Nucleus accumbens (tissue), 56 donors: ENCODE measurements at places on chromosomes 5 and 9.
A peak's percentile ranks its signal among the peaks of the same experiment; 100 is the strongest.

GRCh38 chr5:2289380-2289779, 406.7 kb upstream of the IRX4 start:
- no peak for DNase-seq

DNA sequence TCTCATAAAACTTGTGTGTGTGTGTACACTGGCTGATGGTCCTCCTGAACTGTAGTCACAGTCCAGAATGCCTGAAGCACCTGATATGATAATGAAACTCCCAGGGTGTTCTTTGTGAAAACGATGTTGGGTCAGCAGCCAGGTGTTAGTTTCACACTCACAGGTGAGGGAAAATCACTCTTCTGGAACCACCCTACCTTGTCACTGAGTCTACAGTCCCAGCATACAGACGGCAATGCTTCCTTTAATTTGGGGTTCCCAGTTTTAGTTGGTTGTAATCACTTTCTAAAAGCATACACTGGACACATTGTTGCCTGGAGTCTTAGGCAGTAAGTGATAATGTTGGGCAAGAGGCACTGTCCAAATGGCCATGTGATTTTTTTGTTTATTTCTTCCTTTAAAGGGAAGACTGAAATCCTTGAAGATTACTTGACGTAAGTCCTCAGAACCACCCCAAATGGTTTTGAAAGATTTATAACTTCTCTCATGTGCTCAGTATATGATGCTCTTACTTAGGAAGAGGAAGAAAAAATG, 18.2 kb upstream of the MGAT1 start:
- DNase-seq: no peak

- no peak for DNase-seq
Measured at GRCh38 chr5:151571270-151572173, 19.6 kb downstream of the FAT2 start.

DNA sequence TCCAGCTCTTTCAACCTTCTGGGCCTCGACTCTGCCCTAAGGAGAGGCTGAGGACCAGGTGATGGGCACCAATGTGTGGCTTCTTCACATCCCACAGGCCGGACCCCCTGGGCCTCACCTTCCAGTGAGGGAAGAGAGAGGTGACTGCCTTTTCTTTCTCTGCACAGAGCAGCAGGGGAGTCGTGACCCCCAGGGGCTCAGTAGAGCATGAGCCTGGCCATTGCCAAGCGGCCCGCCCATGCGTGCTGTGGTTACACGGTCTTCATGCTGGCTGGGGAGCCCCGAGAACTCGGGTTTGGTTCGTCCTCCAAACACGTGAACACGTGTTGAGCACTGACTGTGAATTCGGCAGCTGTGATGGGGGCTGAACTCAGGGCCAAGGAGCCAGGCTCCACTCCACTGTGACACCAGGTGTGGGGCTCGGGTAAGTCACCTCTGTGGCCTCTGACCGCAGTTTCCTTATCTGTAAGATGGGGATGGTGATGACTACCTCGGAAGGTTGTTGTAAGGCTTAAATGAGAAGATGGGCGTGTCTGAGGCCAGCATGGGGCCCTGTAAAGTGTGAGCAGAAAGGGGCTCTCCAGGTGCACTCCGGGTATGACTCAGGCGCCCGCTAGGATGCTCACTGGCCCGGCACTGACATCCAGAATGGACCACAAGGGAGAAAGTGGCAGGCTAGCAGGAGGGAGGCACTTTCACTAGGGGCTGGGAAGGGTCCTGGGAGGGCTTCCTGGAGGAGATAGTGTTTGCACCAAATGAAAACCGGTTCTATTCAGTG, 13.4 kb upstream of the GRHPR start:
- DNase-seq: no peak

- DNase-seq: no peak
Measured at GRCh38 chr9:83572524-83572923, 34.3 kb upstream of the FRMD3 start.

DNA sequence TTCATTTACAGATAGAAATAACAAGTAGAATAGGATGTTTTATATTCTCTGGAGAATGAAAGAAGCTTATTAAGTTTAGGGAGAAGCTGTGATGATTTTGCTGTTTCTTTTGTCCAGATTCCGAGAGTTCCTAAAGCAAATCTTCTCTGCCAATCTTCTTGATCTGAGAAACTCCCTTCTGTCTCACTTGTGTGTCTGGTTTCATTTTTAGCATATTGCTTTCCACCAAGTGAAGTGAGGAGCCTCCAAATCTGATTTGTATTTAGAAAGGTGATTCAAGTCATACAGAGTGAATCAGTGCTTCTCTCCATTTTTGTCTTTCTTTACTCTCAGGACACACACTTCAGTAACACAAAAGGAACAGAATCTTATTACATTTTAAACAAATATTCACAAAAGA, 48.4 kb downstream of the STX17 start:
- no peak for DNase-seq

DNA sequence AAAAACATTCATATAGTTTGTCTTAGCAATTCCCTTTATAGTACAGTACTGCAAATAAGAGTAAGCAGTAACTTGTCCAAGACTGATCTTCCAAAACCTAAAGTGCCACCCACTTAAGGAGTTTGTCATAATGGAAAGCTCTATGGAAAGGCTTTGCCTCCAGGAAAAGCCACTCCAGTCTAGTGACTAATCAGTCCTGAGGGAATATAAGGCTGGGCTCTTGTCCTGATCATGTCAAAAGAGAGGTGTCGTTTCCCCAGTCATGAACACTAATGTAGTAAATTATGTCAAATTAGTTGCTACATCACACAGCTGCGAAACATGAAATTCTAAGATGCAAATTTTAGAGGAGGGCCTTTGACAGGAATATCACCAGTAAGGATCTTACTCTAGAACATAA, 271.6 kb downstream of the GABRB2 start:
- no peak for DNase-seq

DNA sequence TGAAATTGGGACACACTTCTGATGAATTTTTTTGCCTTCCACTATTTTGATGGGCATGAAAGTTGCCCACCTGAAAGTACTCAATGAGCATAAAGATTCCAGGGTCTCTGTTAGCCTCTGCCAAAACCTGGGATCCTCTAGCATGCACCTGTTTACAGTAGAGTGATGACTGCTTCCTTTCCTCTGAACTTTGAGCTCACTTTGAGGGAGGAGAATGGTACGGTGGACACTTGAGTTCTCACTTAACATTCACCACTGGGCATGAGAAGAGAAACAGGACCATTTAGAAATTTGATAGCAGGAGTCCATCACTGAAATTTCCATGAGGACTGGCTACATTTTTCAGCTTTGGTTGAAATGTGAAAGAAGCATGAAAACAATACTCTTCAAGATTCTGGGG, 374.8 kb downstream of the KDM4C start:
- no peak for DNase-seq

- DNase-seq: peak; percentile 48
Measured at GRCh38 chr5:79236362-79236969, 535 bp downstream of the JMY start.

GRCh38 chr5:471750-472058, 28.7 kb downstream of the EXOC3 start:
- no peak for DNase-seq

DNA sequence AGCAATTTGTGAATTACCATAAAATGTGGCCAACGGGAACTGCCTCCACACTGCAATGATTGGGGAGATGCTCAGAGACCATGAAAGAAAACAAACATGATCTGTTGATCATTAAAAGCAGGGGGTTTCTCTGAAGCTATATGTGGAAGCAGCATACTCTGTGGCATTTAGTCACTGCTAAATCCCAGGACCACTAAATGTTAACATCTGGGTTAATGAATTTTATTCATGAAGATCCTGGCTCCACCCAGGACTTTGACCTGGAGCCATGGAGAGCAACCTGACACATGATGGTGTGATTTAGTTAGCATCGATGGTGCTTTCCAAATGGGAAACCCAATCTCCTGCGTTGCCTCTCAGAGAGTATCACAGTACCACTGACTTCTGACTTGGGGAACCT, 497.8 kb downstream of the AGTPBP1 start:
- DNase-seq: no peak

DNA sequence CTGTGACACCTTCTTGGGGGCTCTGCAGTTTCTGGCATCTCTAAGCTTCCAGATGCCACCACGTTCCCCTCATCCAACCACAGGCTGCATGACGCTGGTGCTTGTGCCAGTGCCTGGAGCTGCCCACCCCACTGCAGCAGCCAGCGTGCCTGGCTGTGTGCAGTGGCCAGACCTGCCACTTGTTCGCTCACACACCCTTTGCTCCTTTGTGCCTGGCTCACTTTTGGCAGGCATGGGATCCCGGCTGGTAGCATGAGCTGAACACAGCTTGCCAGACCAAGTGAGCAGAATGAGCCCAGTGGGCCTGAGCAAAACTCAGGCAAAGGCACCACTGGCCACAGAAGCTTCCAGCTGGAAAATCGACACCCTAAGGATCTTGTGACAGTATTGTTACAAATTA, 562.9 kb upstream of the ACO1 start:
- no peak for DNase-seq

- no peak for DNase-seq
Measured at GRCh38 chr5:142862594-142862993, 92.4 kb downstream of the ARHGAP26 start.

- DNase-seq: no peak
Measured at GRCh38 chr5:137710086-137710485, 25.8 kb downstream of the KLHL3 start.

DNA sequence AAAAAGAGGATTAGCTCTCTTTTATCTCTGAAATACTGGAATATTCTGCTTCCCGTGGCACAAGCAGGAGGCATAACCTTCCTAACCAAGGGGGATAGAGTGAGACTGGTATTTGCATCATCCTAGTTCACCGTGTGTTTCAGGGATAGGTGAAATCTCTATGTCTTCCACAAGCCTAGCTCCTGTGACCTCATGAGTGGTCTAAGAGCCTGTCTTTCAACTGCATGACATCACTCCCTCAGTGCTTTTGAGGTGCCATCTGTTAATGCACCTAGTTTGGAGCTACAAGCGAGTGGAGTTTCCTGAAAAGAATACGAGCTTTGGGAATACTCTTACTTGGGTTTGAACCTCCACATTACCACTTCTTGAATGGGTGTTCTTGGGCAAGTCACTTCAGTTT, 181.8 kb downstream of the PAPPA start:
- no peak for DNase-seq

DNA sequence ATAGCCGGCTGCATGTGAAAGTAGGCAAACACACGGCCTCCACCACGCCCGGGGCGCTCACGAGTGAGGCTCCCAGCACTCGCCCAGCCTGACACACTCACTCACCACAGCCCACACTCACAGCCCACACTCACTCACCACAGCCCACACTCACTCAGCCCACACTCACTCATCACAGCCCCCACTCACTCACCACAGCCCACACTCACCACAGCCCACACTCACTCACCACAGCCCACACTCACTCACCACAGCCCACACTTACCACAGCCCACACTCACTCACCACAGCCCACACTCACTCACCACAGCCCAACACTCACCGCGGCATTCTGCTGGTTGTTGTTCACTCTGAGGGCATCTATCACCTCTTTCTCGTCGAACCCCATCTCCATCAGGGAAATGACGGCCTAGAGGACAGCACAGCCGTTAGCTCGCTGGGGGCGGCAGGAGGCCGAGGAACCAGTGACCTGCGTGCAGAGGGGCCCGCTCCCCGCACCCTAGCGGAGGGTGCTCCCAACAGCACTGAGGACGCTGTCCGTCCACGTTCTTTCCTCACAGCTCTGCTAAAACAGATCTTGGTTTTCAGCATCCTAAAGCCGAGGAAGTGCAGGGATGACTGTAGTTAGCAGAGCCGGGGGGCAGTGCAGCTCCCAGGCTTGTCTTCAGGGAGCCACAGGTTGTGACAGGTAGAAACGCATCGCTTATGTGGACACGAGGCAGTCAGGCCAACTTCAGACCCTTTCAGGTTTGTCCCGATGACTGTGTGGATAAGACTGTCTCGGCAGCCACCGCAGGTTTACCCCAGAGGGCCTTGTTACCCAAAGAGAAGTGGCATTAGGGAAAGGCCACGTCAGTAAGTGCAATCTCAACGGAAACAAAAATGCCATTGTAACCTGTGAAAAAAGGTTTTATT, 21.6 kb downstream of the UBAC1 start:
- no peak for DNase-seq

- DNase-seq: no peak
Measured at GRCh38 chr9:115758441-115758840, 395.1 kb upstream of the PAPPA start.

GRCh38 chr5:100890461-100891008, 12.5 kb downstream of the ST8SIA4 start:
- DNase-seq: no peak

DNA sequence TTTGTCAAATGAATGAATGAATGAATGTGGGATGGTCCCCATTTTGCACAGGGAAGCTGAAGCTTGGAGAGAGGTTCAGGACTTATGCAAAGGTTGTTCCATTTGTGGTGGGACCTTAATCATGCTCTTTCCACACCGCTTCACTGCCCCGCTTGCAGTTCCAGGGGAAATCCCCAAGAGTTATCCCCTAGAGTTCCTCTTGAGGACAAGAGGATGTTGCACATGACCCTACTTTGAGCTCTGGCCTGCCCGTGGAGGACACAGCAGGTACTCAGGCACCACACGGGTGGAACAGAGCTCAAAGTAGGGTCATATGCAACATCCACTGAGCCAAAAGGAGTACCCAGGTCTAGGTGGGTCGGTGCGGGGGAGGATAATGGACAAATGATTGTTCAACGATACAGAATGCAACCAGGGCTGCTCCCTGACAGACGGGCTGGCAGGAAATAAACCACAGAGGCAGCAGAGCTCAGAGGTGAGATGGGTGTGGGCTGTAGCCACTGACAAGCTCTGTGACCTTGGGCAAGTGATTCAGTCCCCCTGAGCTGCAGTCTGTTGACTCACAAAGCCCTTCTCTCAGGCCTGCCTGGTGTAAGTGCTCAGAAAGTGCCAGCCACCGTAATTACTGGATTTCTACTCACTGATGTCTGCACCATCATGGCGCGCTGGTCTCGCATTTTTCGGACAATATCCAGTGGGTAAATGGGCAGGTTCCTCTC, 60.3 kb upstream of the EPB41L4B start:
- DNase-seq: no peak

DNA sequence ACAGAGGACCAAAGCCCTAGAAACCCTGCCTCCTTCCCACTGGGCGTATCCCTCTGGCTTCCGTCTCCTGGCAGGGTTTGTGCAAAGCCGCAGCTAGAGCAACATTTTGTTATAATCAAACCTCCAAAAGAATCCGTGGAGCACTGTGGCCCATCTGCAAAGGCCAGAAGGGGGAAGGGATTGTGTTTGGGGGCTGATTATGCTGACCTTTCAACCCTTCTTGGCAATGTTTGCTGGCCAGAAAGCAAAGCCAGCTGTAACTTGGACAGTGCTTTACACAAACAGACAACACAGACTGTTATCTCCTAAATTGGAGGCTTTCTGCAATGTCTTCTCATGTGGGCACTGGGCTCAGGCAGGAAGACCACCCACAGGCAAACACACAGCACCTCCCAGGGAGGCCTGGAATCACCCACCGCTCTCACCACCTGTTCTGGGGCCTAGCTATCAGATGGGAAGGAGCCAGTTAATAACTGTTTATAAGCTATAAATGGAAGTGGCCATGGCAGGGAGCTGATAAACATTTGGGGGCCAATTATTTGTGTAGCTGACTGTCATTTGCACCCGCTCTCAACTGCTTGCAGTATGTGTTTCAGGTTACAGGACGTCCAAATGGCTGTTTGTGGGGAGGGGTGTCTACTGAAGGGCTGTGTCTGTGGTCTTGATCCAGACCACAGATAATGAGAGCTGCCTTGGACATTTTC, 121.6 kb upstream of the ERCC6L2 start:
- no peak for DNase-seq

GRCh38 chr5:125478599-125478998, 732.2 kb upstream of the ZNF608 start:
- no peak for DNase-seq
